ENCODE measurements at places on chromosomes 6 and 20.
A peak's percentile ranks its signal among the peaks of the same experiment; 100 is the strongest.

GRCh38 chr6:17472653-17473183 lies 79.3 kb downstream of the CAP2 start:
- DNase-seq: peak; percentile 52

DNA sequence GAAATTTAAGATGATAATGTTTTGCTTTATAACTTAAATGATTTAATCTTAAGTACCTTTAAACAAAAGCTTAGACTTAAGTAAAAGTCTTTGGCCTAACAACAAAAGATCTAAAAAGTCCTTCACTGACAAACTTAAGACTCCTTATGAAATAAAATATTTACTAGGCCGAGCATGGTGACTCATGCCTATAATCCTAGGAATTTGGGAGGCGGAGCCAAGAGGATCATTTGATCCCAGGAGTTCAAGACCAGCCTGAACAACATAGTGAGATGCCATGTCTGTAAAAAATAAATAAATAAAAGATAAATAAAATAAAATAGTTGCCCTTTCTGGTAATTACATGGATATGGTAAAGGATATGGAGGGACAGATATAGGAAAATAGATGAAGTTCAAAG lies 12.4 kb downstream of the KATNA1 start:
- DNase-seq: peak; percentile 46

DNA sequence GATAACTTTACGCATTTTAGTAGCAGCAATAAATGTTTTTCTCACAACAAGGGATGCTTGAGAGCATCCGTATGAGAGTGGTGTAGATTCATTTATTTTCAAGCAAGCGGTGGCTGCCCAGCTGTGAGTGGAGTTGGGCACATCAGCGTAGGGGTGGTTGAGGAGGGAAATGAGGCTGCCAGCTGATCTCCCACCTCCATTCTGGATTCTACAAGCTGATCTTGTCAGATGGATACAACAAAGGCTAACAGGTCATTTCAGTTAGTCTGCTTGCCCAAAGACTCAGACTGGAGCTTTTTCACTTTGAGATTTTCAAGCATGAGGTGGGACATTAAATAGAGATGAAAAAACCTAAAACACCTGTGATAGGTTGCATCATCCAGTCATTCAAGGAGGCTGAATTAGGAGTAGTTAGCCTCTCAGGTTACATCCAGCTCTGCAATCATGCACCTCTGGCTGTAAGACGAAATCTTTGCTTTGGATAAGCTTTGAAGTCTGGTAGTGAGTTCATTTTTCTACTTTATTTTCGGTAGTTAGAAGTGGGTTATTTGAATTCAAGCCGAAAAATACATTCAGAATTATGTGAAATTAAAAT lies 1.9 kb upstream of the BACH2 start:
- no peak for DNase-seq

- DNase-seq: no peak
Measured at GRCh38 chr6:90135667-90136066, 161.0 kb downstream of the BACH2 start.

- DNase-seq: no peak
Measured at GRCh38 chr20:32585011-32585585, at the start of gene NOL4L. NOL4L (minus strand) TSS chr20:32585333; CDS start chr20:32584890, 443 bp downstream.
